Left lobe of liver (tissue), 2 donors: ENCODE measurements at places on chromosomes 13 and 19.
A peak's percentile ranks its signal among the peaks of the same experiment; 100 is the strongest.

GRCh38 chr19:30587869-30588268 is 215.7 kb downstream of the ZNF536 start:
- no peak for DNase-seq

GRCh38 chr19:42285541-42285941 is 16.4 kb upstream of the PRR19 start:
- DNase-seq = no peak

DNA sequence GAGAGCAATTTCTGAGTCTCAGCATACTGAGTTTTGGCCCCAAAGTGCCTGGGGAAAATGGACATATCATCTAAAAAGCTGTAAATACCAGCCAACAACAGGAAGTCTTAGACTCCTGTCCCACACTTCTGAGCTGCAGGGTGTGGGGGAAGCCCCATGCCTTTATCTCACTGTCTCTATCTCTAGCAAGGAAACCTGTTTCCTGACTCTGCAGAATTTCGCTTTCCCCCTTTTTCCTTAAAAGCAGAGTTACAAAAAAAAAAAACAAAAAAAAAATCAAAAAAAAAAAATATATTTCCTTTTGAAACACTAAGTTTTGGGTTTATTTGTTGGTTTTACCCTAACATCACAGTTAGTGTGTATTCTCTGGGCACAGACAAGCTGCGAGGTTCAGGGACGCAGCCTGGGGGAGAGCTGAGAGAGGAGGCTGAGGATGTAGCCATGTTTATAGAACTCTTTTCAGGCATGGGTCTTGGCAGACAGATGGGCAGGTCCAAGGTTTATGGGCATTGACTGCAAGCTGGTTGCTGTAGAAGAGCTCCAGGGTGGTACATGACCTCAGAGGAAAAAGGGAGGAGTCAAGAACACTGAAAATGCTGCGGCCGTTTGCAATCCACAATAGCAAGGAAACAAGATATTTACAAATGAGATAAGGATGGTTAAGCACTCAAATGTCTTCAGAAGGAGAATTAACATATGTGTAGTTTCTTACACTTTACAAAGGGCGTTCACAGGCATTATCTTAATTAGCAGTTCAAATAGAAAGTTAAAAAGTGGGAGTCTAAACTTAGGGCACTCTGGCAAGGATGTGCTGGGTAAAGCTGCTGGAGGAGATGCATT is 4.9 kb downstream of the MBNL2 start:
- no peak for DNase-seq

GRCh38 chr13:60925686-60926085 is 490.0 kb downstream of the PCDH20 start:
- no peak for DNase-seq

DNA sequence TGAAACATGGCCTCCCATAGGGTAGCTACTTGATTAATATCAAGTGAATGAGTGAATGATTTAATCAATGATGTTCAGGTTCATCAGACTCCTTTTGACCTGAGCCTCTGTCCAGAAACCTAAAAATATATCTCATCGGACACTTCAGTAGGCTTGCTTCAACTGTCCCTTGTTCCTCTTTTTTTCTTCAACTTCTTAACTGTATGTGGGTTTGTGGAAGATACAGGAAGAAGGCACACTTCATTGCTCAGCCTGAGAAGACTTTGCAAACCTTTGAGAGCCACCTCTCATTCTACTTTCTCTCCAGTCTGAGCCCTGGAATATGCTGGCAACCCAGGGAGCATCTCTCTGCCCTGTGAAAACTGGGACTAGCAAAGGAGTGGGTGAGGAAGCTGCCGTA is 557.0 kb downstream of the FGF9 start:
- DNase-seq = no peak

DNA sequence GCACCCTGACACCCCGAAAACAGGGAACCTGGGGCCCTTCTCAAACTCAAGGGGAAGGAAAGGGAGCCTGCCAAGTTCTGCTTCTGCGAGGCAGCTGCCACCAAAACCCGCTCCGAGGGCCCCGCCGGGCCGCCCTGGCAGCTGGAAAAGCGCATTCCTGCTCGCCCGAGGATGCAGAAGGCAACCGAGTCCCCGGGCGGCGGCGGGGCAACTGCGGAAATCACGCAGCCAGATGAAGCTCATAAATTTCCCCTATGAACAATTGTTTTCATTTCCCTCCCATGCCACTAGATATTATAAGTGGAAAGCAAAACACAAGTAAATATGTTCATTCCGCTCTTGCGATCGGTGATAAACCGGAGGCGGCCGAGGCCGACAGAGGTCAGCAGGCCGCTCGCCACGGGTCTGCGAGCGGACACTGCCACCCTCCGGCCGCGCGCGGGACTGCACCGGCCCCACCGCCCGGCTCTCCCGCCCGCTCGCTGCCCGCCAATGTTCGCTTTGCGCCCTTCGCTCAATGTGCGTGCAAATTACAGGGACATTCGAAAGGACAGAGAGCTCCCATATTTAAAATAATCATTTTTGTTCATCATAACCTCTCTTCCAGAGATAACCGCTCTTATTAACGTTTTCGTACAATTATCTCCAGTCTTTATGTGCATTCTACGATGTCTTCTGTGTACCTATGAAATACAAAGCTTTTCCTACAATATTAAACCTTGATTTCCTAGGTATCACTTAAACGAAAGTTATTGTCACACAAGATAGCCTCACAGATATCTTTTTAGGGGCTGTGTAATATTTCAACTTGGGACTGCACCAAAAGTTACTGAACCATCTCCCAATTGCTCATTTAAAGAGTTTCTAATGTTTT is 120.8 kb upstream of the ZNF507 start:
- DNase-seq = peak; percentile 62

- DNase-seq = no peak
Observed at GRCh38 chr13:20219577-20219976, 12.5 kb downstream of the GJB6 start.

GRCh38 chr19:55486971-55487923 is 989 bp upstream of the SSC5D start:
- no peak for DNase-seq

- no peak for DNase-seq
Observed at GRCh38 chr19:18663940-18664530, 19.4 kb upstream of the CRTC1 start.
